ENCODE measurements at places on chromosomes 12 and 14. TPM values are rescaled to one million over a fixed set of nuclear protein-coding genes. Genes with fewer than 3 reads are reported as not detected.

Gene SMCO2
- total RNA-seq: not detected

Gene ABCD4
- 55.7 TPM for total RNA-seq

Gene APAF1
- total RNA-seq: 28.4 TPM

Gene NFATC4
- total RNA-seq: 38.1 TPM

Gene TMEM260
- 23.2 TPM for total RNA-seq

Gene KLRB1
- not detected for total RNA-seq

Gene OR6C2
- total RNA-seq: not detected

Gene POTEM
- total RNA-seq: not detected

Gene TAS2R42
- not detected for total RNA-seq

Gene KCNH5
- 27.9 TPM for total RNA-seq

Gene TPH2
- 0.82 TPM for total RNA-seq

Gene TRIM9
- 9.8 TPM for total RNA-seq

Gene RAPGEF3
- total RNA-seq: 5.7 TPM

Gene CLMN
- 12.2 TPM for total RNA-seq

Gene BMP4
- not detected for total RNA-seq

Gene GRIP1
- 1.9 TPM for total RNA-seq

Gene SNAPC1
- 11.9 TPM for total RNA-seq

Gene SOX5
- 16.5 TPM for total RNA-seq

Gene C1QL4
- total RNA-seq: 1.0 TPM

Gene ANO4
- 6.2 TPM for total RNA-seq

Gene SYCP3
- total RNA-seq: 0.26 TPM

Gene KRT75
- total RNA-seq: not detected

Gene LRTM2
- not detected for total RNA-seq

Gene TNS2
- total RNA-seq: 3.4 TPM

Gene IL26
- total RNA-seq: not detected

Gene KCNC2
- not detected for total RNA-seq

Gene ABCC9
- 0.04 TPM for total RNA-seq
